ENCODE measurements at places on chromosomes 7 and 10. TPM values are rescaled to one million over a fixed set of nuclear protein-coding genes. Genes with fewer than 3 reads are reported as not detected.

Gene FBXW4
- 75.2 TPM for total RNA-seq

Gene GHRHR
- not detected for total RNA-seq

Gene STK32C
- total RNA-seq = 3.7 TPM

Gene NKX2-3
- total RNA-seq = not detected

Gene RTKN2
- 0.15 TPM for total RNA-seq

GRCh38 chr7:22645418-22646181 is 81.4 kb upstream of the IL6 start:
- no peak for DNase-seq

DNA sequence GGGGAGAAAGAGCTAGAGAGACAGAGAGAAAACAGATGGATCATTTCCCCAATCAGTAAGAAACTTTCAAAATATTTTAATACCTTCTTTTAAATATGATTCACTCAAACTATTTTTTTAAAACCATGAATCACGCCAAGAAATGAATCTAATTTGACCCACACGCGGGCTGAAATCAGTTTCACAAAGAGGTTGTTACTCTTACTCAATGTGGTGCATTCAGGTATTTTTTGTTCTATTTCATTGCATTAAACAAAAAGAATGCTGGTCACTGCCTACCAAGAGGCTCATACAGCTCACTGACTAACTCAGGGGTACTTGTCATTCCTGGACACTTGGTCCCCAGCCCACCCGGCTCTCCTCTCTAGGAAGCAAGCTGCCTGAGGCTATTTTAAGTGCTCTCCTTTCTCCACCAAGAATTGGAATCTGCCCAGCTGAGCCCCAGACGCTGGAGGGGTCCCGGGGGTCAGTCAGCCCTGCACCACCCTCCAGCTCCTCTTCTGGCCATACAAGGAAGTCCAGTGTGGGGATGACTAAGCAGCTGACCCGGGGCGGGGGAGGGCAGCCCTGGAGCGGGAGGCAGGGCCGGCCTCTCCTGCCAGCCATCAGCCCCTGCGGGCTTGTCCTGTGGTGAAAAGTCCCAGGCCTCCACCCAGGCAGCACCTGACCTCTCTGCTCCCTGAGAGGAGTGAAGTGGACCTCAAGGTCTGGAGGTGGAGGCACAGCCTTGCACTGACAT is 21.7 kb upstream of the PFKP start:
- DNase-seq = no peak

DNA sequence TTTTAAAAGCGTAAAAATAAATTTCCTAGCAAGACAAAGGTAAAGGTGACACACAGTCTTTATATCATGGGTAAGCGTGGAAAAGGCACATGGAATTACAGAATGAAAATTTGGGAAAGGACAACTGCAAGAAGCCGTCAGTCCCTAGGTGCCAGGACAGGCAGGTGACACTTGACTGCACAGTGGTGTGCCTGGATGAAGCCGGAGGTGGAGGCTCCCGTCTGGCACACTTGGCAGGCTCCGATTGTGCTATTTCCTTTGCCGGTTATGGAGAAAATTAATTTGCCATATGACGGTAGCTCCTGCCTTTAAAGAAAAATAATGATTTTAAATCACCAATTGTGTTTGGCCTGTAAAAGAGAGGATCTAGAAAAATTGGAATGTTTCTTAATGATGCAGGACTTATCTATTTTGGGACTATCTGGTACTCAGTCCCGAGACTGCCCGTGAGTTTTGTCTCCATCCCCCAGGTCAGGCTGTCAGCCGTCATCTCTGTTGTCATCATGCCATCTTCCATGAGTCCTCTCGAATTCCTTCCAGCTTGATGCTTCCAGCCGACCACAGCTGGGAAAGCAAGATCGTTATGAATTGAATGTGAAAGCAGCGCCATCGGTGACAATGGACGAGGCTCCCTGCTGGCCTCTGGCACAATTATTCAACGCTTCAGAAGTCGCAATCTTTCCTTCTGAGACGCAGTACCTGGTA is 56.2 kb upstream of the MGMT start:
- DNase-seq = peak; percentile 44

GRCh38 chr10:72320676-72321247 is 34.0 kb downstream of the DNAJB12 start:
- DNase-seq = peak; percentile 93

DNA sequence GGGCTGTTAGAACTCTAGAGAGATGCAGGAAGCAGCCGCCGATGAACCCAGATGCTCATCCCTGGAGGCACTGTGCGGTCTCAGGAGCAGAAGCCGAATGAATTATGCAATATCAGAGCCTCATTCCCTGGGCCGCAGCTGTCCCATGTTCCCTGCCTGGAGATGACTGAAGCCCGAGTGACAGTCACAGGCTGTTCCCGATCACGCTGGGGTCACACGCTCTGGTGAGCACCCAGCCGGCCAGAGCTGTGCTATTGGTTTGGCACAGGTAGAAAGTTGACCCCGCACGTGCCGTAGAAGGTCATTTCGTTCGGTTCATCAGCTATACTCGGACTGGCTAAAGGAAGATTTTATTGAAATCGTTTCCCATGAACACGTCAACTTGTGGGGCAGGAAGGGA is 140.5 kb upstream of the SH2B2 start:
- DNase-seq = peak; percentile 65

- no peak for DNase-seq
These were observed 172.3 kb downstream of the ADAM12 start for GRCh38 chr10:126215746-126216631.

DNA sequence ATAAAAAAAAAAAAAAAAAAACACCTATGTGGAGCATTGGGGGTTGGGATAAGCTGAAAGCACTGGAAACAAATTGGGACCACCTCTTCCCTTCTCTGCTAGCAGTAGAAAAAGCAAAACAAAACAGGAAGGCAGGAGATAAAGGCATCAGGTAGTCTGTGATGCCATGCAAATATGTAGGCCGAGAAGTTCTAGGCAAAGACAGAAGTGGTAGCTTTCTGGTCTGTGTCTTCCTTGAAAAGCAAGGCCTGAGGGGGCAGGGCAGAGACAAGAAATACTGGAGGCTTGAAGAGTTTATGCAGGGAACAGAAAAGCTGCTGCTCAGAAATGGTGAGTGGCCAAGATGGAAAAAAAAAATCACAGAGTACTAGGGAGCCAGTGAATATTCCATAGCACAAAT is 111.1 kb downstream of the ELMO1 start:
- DNase-seq = no peak

DNA sequence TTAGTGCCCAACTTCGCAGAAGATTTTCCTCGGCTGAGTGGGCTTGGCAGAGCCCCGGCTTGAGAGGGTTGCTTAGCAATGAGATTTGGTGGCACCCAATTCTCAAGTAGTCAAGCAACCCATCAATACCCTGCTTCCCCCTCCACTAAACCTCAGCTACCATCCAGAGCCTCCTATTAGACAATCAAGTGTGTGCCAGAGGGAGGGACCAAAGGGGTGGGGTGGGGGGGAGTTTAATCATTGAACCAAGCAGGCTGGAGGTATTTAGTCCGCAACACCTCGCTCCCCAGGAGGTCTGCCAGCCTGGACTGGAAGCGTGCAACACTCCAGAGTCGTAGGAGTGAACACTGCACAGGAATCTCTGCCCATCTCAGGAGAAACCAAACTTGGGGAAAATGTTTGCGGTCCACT is at the start of gene HKDC1:
HKDC1 (plus strand) TSS at position 292 of the 411 bp plus-strand sequence; CDS start at position 396, 104 bp downstream.
- DNase-seq = no peak

All from right atrium auricular region (tissue), 2 donors.